ENCODE measurements at places on chromosomes 7 and 10.

GRCh38 chr7:126608339-126608776 lies 644.4 kb downstream of the GRM8 start:
- DNase-seq, result no peak

DNA sequence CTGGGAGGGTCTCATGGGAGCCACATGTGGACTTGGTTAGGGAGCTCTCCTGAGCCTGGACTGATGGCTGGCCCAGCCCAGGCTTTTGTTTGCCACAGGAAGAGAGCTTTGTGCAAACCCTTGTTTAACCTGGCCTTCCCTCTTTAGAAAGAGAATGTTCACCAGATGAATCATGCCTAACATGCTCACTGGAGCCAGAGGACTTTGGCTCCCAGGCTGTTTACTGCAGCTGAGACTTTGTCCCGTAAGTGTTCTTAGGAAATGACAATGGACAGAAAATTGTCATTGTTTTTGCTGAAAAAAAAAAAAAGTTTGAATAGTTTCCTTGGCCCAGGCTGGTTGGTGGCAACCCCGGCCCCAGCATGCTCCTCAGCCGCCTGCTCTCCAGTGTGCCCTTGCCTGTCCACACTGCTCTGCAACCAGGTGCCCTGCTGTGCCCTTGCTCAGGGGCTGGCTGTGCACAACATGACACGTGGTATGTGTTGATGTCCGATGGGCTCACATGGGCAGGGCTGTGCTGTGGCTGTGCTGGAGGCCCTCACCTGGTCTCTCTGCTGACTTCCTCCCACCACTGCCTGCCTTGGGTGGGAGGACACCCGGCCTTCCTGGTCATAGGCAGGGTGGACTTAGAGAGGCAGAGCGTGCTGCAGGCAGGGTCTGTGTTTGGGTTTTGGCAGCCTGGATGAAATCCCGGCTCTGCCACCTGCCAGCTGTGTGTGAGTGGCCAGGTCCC lies 215.3 kb upstream of the ZNF32 start:
- no peak for DNase-seq

- DNase-seq, result no peak
Measured at GRCh38 chr10:81843042-81843441, 32.0 kb upstream of the NRG3 start.

DNA sequence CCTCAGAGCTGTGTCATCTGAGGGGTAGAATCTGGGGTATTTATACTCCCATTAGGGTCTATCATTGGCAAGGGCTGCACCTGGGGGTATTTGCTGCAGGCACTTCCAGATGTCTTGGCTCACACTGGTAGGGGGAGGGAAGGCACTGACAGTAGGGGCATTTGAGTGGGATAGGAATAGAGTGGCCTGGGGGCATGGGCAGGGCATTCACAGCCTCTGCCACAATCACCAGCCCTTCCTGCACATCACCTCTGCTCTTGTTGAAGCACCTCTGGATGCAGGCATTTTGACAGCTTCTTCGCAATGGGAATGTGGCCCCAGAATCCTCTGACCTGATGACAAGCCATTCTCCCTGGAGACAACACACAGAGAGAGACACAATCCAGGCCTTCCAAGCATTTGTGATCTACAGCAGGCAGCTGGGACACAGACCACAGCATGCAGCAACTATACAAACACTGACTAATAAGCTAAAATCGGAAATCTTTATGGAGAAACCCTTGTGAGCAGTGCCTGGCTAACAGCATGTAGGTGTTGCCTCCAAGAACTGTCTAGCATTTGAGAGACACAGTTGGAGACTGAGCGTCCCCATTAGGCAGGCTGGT lies 178.5 kb downstream of the KCNMA1 start:
- DNase-seq, result no peak

- DNase-seq, result no peak
Measured at GRCh38 chr7:5397736-5398135, 25.9 kb downstream of the TNRC18 start.

DNA sequence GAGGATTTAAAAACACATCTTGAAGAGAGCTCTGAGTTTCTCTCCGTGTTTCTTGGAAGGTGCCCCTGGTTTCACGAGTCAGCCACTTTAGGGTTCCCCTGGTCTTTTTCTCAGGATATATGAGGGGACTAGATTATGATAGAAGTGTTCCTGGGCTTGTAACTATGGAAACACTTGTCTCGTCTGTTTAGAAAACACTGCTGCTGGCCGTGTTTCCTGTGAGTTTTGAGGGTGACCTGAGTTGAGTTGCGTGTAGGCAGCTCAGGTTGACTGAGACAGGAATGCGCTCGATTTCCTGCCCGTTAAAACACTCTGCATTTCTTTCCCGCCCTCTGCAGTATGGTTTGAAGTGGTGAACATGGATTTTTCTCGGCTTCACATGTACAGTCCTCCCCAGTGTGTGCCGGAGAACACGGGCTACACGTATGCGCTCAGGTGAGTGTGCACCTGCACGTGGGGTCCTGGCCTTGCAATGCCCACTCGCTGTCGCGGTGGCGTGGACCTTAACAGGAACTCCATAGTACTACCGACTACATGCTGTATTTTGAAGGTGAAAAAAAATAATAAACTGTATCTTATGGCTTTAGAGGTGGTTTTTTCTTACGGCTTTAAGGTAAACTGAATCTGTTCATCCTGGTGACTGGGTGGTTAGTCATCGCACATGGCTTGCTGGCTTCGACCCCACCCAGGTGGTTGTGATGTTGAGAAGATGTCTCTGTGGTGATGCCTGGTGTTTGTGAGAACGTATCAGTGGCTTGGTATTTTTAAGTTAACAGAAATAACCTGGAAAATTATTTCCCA lies at the start of gene SUN1:
SUN1 (plus strand) TSS at position 310 of the 801 bp plus-strand sequence; CDS start at position 359, 49 bp downstream.
- peak; percentile 44 for DNase-seq

- DNase-seq, result no peak
Measured at GRCh38 chr10:95841661-95842498, 65.9 kb upstream of the CC2D2B start.

DNA sequence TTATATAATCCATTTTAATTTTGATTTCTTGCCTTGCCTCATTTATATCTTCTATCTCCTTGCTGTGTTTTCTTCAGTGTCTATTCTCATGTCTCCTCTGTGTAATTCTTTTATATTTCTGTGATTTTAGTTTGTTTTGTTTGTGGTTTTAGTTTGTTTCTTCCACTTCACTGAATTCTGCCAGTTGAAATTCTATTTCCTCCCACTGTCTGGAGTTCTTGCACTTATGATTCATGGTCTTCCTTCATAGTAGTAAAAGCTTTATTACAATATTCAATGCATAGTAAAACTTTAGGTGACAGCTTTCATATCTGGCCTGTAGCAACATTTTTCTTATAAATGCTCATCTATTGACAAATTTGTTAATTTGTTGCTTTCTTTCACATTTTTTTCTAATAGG lies 113.3 kb downstream of the MAGI2 start:
- DNase-seq, result no peak

- DNase-seq, result no peak
Measured at GRCh38 chr7:50226145-50226544, 78.4 kb upstream of the IKZF1 start.

- DNase-seq, result no peak
Measured at GRCh38 chr10:104260775-104261115, 6.1 kb downstream of the GSTO1 start.

DNA sequence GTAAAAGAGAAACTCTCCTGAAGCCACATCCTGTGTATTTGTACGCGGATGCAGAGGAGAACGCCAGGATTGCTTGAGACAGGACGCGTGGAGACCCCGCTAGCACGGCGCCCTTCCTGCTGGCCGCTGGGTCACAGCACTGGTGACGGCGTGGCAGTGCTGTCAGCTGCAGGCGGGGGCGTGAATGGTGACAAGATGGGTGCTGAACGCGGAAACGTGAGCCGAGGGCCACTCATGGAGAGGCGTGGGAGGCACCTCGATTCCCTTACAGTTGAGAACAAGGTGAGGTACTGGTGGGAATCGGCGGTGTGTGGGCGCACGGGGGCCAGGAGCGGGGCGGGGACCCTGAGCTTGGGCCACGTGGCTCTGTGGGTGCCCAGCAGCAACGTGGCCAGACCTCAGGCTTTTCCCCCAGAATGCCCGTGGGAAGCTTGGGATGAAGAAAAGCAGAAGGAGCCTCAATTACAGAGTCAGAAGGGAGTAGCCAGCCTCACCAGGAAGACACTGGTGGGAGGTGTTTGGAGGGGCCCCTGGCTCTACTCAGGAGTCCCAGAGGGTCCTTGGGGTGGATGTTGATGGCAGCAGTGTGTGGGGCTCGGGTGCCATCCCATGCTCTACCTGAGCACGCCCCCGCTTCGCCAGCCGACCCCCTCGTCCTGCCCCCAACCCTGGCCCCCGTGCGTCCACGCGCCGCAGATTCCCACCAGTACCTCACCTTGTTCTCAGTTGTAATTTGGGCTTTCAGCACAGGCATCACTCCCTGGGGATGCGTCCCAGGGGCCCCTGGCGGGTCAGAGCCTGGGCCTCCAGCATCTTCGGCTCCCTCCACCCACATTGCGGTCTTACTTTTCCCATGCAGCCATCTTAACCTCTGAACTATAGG lies 208.4 kb upstream of the TCERG1L start:
- no peak for DNase-seq

DNA sequence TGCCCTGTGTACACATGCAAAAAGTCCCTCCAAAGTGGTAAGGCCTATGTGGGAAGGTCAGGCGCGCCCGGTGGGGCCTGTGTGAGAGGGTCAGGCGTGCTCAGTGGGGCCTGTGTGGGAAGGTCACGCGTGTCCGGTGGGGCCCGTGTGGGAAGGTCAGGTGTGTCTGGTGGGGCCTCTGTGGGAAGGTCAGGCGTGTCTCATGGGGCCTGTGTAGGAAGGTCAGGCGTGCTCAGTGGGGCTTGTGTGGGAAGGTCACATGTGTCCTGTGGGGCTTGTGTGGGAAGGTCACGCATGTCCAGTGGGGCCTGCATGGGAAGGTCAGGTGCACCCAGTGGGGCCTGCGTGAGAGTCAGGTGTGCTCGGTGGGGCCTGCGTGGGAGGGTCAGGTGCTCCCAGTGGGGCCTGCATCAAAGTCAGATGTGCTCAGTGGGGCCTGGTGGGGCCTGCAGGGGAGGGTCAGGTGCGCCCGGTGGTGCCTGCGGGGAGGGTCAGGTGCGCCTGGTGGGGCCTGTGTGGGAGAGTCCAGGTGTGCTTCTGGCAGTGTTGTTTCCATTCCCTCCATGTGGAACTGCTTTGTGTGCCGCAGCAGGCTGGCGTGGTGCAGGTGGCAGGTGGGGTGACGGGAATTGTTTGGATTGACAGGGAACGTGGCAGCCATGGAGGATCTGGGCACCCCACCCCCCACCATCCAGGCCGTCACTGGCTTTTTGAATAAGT lies 15.4 kb downstream of the LRRC27 start:
- DNase-seq, result no peak

GRCh38 chr10:122877264-122877663 lies 2.1 kb downstream of the FAM24B start:
- no peak for DNase-seq

GRCh38 chr10:121797490-121797889 lies 130.3 kb downstream of the ATE1 start:
- no peak for DNase-seq
